BJ (cell line): ENCODE measurements at places on chromosomes 12 and 14.
A peak's percentile ranks its signal among the peaks of the same experiment; 100 is the strongest.

DNA sequence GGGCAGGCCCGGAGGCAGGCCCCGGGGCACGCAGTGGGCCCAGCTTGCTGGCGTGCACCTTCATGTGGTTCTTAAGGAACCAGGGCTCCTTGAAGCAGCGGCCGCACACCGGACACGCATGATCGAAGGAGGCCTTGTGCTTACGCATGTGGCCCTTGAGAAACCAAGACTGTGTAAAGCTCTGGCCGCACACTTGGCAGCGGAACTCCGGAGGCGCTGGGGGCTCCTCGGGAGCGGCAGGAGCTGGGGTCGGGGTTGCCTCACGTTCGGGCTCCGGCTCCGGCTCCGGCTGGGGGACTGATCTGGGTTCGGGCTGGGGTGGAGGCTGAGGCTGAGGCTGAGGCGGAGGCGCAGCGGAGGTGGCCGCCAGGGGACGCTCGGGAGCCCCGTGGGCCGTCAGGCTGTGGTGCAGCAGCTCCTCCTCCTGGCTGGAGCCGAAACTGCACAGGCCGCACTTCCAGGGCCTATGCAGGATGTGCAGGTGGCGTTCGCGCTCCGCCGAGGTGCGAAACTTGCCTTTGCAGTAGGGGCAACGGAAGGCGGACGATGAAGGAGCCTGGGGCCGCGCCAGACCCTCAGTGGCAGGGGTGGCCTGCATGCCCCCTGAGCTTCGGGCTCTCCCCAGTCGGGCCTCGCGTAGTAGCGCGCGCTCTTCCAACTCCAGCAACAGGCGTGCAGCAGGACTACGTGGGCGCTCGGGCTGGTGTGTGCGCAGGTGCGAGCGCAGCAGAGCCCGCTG is 6.0 kb downstream of the ZNF219 start:
- no peak for DNase-seq

DNA sequence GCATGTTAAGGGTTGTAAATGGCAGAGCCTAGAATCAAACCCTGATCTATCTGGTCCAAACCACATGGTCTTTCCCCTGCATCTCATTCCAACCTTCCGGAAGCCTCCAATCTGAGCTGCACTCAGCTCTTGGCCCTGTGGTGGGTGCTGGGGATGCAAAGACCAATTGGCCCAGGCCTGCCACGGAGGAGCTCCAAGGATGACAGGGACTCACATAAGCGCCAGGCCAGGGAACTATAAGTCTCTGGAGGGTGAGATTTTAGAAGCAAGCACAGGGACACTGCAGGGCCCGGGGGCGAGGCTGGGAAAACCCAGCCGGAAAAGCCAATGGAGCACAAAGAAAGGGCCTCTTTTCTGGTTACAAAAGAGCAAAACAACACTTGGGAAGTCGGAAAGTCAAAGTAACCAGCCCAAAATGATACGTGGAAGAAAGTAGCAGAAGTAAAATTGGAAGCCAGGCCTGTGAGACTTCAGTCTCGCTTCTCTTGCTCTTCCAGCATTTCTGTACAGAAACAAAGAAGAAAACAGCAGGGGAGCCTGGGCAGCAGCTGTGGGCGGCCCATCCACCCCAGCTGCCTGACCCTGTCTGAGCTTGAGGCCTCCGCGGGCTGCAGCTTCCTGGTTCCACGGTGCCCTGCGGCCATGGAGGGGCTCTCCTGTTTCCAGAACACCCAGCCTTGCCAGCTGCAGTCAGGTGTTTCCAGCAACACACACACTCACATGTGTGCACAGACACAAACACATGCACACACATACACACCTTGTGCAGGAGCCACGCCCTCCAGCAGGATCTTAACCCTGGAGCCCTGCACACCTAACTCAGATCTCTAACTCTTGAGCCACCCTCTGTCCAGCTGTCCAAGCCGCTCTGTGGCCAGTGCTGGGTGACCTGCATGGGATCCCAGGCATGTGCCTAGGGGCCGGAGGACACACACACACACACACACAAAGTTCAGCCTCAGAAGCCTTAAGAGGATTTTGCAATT is 178.2 kb downstream of the BCL11B start:
- no peak for DNase-seq

GRCh38 chr14:21042918-21043317 is 756 bp downstream of the RNASE7 start:
- no peak for DNase-seq

- no peak for DNase-seq
Measured at GRCh38 chr14:100670017-100670752, 56.5 kb upstream of the DLK1 start.

- no peak for DNase-seq
Measured at GRCh38 chr12:28759333-28759732, 389.7 kb upstream of the FAR2 start.

DNA sequence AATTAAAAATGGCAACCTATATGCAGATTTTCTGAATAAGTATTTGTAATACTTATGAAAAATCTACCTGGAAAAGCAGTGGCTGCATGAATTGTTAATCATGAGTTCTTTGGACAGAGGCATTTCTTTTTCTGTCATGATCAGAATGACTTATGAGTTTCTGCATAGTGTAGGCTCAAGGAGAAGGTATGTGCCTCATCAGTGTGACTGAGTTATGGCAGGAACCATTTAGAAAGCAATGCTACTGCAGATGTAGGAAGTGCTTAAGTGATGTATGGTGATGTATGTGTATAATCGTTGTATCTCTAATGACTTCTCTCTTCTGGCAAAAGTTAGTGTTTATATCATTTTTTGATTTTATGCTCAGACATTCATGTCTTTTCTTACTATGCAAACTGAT is 816.4 kb upstream of the FBXO33 start:
- no peak for DNase-seq

- DNase-seq = no peak
Measured at GRCh38 chr12:95386051-95386450, 87.9 kb upstream of the METAP2 start.

GRCh38 chr12:4738541-4738940 is 18.3 kb downstream of the GALNT8 start:
- no peak for DNase-seq

- DNase-seq = peak; percentile 26
Measured at GRCh38 chr12:46661110-46661845, 164.5 kb downstream of the SLC38A4 start.

GRCh38 chr12:67355428-67356379 is 86.5 kb downstream of the CAND1 start:
- DNase-seq = no peak

GRCh38 chr12:19273482-19274330 is 144.2 kb downstream of the PLEKHA5 start:
- peak; percentile 92 for DNase-seq

- DNase-seq = no peak
Measured at GRCh38 chr12:54164387-54165145, 24.2 kb downstream of the SMUG1 start.

GRCh38 chr12:6653342-6653741 is 6.1 kb upstream of the ACRBP start:
- DNase-seq = no peak

GRCh38 chr14:81192594-81192993 is 28.2 kb downstream of the GTF2A1 start:
- DNase-seq = no peak

DNA sequence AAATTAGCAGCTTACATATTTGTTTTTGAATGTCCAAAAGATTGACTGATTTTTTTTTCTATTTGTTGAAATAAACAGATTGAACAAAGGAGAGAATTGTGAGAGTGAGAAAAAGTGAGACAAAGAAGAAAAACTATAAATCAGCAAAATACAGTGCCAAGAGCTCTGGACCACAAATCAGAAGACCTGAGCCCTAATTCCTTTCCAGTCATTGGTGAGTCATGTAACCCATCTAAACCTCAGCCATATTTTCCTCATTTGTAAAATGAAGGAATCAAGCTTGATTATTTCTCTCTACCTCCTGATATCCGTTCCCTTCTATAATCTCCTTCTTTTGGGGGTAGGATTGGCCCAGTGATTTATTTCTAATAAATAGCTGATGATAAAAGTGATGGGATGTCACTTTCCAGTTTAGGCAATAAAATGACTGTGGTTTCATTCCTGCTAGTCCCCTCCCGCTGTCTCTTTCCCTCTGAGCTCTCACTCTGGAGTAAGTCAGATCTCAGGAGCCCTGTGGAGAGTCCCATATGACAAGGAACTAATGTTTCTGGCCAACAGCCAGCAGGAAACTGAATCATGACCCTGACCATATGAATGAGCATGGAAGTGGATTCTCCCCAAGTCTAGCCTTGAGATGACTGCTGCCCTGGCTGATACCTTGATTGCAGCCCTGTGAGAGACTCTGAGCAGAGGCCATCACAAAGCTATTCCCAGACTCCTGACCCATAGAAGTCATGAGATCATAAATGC is 218.9 kb downstream of the ACSS3 start:
- DNase-seq = no peak

DNA sequence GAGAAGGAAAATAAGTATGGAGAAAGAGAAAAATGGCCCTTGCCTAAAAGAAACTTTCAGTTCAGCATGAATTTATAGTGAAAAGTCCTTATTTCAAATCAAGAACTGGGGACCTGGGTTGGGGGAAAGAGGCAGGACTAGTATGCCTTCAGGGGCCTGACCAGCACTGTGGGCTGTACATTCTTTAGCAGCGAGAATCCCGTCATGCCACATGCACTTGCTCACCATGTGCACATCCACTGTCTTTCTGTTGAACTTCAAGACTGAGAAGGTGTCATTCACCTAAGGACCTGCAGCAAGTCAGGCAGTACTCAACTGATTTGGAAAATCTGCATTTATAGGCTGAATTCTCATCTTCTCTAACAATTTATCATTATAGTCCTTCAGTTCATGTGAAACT is 50.2 kb downstream of the RAB35 start:
- no peak for DNase-seq

GRCh38 chr12:112275207-112275606 is 107.0 kb downstream of the HECTD4 start:
- no peak for DNase-seq

DNA sequence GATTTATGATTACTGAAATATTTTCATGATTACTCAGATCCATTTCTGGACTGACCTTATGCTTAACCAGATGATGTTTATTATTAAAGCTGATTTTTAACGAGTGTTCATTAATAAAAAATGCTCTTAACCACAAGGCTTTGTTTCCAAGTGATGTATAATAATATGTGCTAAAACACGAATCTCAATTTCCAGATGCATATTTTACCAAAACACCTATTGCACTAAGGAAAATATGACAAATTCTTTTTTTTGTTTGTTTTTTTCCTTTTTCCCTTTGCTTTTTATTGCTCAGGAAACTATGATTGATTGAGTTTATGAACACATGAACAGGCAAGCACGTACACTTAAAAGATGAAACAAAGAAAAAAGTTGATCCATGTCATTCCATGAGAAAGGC is 16.9 kb upstream of the DUSP6 start:
- DNase-seq = no peak

GRCh38 chr12:48602192-48602989 is 32.5 kb upstream of the LALBA start:
- no peak for DNase-seq

DNA sequence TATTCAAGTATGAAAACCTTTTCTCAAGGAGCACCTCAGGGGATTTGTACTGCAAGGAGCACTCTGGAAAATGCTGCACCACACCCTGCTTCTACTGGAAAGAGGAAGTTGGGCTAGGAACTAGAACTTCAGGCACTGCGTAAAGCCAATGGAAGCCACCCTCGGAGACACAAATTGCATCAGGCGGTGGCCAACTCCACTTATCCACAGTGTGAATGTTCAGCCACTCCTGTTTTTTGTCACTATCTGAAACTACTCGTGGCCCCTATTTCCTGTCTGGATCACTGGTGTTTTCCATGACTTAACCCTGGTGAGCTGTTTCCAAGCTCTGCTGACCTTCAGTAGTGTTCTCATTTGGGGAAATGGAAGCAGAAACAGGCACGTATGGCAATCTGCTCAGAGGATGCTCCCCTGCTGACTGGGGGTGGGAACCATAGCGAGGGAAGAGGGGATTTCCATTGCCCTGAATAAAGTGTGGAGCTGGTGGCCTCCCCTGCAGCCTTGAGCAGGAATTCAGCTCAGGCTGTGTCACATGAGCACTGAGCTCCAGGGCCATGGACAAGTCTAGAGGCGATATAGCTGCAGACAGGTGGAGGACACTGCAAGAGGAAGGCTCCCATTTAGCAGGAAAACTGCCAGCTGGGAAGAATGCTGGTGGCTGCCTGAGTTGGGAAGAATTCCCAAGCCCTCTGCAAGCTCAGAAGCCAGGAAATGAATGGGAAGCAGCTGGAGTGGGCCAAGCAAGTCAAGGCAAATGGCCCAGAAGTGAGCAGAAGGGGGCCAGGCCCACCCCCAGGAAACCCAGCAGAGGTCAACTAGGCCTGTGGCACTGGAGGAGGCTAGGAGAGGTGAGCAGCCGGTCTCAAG is 50.5 kb upstream of the RAP1B start:
- DNase-seq = no peak

DNA sequence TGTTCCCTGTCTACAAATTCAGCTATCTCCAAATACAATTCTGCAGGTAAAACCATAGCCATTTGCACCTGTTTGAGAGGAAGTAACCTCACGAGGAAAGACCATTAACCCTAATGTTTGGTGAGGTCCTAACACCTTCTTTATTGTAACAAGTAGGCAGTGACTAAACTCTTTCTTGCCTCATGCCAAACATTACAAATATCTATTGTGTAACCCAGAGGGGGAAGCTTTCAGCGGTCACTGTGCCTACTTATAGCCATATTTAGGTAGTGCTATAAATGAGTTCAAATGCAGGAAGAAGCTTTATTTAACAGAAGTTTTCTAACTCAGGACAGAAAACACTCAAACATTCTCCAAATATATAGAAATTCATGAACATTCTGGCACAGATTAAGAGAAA is 252.7 kb downstream of the LRFN5 start:
- no peak for DNase-seq

DNA sequence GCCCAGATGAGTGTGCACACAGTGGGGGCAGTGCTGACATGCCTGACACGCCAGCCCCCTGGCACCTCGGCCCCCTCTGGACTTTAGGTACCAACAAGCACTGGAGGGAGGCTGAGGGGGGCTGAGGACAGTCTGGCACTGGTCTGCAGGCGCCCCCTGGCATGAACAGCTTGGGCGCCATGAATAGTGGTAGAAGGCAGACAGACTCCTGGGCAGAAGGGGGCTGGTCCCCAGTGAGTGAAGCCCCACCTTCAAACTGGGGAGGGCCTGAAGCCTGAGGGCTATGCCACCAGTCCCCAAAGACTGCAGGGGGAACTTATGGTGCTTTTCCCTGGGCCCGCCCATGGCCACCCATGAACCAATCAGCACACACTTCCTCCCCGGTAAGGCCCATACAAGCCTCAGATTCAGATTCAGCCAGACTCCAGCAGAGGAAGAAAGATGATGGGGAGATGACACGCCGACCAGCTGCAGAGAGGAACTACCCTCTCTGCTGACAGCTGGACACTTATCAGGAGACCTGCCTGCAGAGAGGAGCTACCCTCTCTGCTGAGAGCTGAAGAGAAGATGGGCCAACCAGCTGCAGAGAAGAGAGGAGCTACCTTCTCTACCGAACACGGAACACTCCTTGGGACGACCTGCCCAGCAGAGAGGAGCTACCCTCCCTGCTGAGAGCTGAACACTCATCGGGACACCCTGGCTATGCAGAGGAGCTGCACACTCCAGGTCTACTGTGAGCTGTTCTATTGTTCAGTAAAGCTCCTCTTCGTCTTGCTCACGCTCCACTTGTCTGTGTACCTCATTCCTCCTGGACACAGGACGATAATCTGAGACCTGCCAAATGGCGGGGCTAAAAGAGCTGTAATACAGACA is 324.5 kb downstream of the PCNX1 start:
- DNase-seq = no peak
